AG09319 (cell line): ENCODE measurements at places on chromosomes 16 and 17.

- no peak for DNase-seq
These were observed 50.2 kb downstream of the SMG6 start for GRCh38 chr17:2253362-2253761.

GRCh38 chr17:10844621-10845387, 6.9 kb upstream of the PIRT start:
- DNase-seq = peak; percentile 12

GRCh38 chr16:58187665-58188421, 10.1 kb downstream of the CSNK2A2 start:
- no peak for DNase-seq

DNA sequence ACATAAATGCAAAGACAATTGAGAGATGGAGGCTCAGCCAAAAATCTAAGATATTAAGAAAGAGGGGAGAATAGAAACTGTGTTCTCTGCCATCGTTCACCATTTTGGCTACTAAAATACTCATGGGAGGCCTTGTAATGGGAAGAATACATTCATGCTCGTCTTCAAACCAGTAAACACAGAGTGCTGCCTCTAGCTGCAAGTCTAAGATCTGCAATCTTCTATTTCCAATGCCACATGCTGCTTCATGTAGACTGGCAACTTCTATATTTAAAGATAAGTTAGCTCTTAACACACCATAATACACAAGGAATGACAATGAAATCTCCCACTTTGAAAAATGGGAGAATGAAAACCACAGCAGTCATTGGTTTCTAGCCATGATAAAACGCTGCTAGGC, 387.3 kb downstream of the HS3ST3B1 start:
- DNase-seq = no peak

DNA sequence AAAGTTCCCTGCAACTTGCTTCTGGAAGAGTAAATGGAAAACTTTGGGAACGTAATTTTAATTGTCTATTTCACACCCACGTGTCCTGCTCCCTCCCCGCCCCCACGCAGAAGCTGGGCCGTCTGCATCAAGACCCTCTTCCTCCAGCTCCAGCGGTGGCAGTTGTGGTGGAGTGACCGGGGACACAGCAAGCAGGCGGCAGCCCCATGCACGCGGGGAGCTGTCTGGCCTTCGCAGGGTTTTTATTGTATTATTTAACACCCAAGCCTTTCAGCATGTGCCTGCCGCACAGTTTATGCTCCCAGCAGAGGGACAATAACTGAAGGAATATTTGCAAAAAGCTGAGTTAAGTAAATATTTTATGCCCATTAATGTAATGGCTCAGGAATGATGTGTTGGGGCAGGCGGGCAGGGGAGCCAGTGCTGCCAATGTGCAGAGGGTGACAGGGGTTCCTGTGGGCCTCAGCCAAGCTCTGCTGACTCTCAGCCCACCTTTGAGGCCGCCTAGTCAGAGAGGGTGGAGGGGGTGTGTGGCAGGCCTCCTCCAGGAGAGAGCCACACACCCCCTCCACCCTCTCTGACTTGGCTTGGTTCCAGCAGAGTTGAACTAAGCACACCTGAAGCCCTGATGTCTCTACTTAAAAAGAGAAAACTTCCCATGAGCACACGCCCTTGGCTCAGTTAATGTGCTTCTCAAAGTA, 32.4 kb upstream of the ENPP7 start:
- DNase-seq = no peak

DNA sequence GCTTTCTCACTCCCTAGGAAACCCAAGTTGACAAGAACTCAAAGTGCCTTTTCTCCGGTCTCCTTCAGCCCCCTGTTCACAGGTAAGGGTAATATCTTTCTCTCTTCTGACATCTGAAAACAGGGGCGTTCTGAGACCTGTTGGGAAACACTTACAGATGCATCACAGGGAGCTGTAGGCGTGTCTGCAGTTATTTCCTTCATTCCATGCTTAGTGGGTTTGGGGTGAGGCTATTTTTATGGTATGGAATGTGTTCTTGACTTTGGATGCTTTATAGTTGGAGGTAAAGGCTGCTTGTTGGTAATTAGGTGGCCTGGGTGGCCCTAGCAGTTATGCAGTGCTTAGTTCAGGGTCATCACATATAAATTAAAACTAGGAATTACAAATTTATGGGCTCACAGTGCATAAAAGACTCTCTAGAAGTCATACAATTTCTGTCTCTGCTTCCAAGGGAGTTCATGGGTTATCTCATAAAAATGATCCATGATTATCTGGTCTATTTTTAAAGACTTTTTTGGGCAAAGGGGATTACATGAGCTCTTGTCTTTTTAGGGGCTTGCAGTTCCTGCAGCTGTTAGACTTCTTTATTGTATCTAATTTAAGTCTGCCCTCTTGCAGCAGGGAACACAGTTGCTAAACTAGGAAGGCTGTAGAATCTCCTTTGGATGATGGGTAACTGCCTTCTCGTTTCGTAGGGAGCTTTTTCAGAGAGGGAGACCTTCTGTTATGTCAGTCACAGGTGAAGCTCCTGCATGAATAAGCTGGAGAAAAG, 10.2 kb downstream of the SOCS7 start:
- no peak for DNase-seq

- DNase-seq = no peak
These were observed 484 bp downstream of the FZD2 start for GRCh38 chr17:44557651-44558285.

DNA sequence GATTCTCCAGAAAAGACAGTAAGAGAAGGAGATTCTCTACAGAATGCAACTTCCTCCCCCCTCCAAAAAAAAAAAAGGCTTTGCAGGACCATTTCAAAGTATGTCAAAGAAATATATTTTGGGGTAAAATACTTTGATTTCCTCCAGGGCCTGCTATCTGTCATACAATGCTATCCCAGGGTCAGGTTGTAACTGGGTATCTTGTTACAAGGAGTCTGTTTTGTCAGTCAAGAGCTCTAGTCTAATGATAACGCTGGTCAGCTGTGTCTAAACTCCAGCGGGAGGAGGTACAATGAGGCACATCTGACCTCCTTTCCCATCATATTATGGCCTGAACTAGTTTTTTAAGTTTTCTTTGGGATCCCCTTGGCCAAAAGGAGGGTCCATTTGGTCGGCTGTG, 408.4 kb upstream of the CDH5 start:
- no peak for DNase-seq

DNA sequence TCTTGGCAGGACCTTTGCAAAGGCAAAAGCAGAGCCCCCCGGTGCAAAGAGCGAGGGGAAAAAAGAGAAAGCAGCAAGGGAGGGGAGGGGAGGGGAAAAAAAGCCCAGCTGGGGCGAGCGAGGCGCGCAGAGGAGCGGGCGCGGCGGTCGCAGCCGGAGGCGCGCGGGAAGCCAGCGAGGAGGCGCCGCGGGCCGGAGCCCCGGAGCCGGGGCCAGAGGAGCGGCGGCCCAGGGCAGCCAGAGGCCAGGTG, 129 bp downstream of the IRX5 start:
- DNase-seq = no peak

DNA sequence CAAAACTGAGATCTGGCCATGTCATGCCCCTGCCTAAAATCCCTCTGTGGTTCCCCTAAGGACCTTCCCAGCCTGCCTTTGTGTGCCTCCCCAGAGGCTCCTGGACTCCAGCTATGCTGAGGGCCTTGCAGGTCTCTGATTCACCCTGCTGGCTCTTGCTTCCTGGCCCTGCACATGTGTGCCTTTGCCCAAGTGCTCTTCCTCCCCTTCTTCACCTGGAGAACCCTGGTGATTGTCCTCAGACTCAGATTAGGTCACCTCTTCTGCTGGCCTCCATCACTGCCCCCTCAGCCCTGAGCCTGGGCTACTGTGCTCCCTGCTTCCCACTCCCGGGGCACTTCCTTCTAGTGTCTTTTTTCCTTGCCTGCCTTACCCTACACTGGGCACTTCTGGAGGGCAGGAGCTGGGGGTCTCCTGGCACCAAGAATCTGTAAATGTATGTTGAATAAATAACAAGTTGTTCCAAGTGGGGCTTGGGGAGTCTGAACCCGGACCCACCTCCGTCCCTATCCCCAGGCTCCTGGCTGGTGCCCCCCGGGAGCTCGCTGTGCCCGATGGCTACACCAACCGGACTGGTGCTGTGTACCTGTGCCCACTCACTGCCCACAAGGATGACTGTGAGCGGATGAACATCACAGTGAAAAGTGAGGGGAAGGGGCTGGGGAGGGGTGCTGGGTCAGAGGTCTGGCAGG, 7.8 kb downstream of the ITGA3 start:
- DNase-seq = no peak

- no peak for DNase-seq
These were observed 22.9 kb upstream of the CPPED1 start for GRCh38 chr16:12826559-12826958.

DNA sequence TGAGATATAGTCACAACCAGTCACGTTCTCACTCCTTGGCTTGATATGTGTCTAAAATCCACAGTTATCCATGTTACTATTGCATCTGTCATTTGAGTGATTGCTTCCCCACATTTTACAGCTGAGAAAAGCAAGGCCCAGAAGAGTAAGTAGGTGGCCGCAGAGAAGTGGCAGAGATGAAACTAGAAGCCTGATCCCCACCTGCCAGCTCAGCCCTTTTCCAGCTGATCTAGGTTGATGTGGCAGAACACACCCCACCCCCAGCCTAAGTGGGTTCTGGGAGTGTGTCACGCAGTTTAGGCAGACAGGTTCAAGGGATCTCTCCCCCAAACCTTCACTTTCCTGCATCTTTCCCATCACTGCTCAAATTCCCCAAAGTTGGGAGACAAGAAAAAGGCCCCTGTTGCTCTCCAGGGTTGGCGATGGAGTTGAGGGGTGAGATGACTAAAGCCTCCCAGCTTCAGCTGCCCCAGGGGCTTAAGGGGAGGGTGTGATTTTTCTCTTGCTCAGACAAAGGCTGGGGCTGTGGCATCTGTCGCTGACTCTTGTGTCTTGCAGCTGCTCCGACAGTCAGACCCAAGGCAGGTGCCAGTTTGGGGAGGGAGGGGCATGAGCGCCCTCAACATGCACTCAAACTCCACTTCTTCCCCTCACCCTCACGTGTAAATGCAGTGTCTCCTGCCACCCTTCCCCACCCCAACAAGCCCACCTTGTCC, 48.9 kb upstream of the LHX1 start:
- no peak for DNase-seq

GRCh38 chr17:61157246-61157886, 242.3 kb upstream of the TBX2 start:
- peak; percentile 61 for DNase-seq

DNA sequence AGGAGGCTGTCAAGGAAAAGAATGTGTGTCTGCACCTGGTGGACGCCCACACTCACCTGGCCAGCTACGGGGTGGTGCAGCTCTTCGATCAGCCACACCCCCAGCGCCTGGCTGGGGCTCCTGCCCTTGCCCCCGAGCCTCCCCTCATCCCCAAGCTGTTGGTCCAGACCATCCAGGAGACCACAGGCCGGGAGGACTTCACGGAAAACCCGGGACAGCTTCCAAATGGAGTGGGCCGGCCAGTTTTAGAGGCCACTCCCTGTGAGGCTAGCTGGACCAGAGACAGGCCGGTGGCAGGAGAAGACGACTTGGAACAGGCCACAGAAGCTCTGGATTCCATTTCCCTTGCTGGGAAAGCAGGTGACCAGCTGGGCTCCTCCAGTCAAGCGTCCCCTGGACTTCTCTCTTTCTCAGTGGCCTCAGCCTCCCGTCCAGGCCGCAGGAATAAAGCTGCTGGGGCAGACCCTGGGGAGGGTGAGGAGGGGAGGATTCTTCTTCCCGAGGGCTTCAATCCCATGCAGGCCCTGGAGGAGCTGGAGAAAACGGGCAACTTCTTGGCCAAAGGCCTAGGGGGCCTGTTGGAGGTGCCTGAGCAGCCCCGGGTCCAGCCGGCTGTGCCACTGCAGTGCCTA, 2.2 kb downstream of the WDR81 start:
- DNase-seq = no peak

- no peak for DNase-seq
These were observed 40.1 kb downstream of the HIC1 start for GRCh38 chr17:2094891-2095535.

GRCh38 chr16:87033541-87034300, 283.5 kb downstream of the C16orf95 start:
- DNase-seq = no peak

DNA sequence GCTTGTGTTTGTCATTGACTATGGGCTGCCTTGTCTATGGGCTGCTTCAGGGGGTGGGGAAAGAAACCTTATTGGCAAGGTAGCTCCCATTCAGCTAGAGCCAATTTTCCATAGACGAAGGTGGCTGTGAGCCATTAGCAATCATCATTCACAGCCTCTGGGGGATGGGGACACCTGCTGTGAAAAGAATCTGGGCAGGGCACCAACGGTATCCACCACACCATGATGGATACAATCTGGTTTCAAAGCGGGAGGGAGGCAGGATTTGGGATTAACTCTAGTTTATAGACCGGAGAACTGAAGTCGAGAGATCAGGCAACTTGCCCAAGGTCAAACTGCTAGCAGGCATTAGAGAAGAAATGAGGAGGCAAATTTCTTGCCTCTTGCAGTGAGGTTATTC, 182.3 kb downstream of the SHISA9 start:
- no peak for DNase-seq

- no peak for DNase-seq
These were observed 125.8 kb downstream of the ANKRD11 start for GRCh38 chr16:89364606-89365005.

DNA sequence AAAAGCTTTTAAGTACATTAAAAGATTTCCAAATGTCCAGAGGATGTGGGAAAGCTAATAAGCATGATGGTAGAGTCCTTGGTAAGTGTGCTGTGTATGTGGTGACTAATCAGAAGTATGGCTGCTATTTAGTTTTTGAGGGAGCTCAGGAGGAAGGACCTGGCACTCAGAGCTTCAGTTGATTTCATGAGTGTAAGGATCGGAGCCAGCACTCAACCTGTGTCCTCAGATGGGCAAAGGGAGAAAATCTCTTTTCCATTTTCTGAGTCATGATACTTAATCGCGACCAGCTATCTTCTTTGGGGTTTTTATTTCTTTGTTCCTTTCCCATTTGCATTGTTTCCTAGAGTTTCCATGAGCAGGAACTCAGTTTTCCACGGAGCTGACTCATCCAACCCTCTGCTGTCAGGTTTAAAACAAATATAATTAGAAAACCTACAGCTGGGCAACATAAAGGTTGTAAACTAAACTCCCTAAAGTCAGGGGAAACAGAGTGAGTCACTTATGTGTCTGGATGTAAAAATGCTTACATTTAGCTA, 125.4 kb downstream of the MAP2K6 start:
- DNase-seq = peak; percentile 4

GRCh38 chr16:81224824-81225223, 13.7 kb upstream of the BCO1 start:
- DNase-seq = no peak

GRCh38 chr17:9115214-9116191, 94.2 kb downstream of the NTN1 start:
- DNase-seq = peak; percentile 24

GRCh38 chr17:77433385-77434135, 292.8 kb downstream of the SEC14L1 start:
- DNase-seq = no peak

GRCh38 chr17:75407655-75408352, 2.3 kb upstream of the GRB2 start:
- no peak for DNase-seq

- no peak for DNase-seq
These were observed 3.7 kb upstream of the PIK3R6 start for GRCh38 chr17:8871081-8871581.

DNA sequence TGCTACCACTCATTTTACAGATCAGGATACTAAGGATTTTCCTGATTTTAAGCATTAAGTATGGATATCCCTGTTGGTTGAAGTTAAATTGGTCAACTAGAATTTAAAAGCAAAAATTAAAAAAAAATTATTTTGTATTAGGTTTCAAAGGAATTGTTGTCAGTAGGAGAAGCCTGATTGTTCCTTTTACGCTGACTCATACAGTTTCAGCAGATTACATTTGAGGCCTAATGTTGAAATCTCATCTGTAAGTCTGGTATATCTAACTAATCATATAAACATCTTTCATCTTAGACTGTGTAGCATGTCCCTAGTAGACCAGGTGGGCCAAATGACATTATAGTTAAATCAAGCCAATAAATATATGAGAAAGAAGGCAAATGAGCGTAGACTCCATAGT, 83.5 kb downstream of the FTO start:
- DNase-seq = no peak
